ENCODE measurements at places on chromosomes 2 and 18.

DNA sequence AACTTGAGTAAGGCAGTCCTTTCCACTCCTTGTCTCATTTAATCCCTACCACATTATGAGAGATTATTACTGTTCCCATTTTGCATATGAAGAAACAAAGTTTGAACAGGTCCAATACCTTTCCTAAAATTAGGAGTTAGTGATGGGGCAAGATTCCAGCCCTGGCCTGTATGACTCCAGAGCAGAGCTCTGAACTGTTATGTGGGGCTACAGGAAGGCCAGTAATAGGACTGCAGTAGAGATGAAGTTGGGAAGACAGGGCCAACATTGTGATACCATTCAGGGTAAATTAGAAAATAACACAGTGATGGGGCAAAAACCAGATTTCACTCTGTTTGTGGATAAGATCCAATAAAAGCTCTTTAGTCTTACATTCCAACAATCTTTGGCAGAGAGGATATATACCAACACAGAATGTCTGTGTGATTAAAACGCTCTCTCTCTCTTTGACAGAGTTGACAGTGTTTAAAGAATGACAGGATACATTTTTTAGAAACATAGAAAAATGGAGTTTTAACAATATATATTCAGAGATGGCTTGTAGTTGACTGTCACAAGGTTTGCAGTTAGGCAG is 22.7 kb downstream of the KATNAL2 start:
- no peak for DNase-seq

- DNase-seq, result peak; percentile 44
These were observed 916 bp upstream of the PDCD1 start for GRCh38 chr2:241859436-241860183.

GRCh38 chr18:50272568-50272967 is 6.3 kb upstream of the CFAP53 start:
- DNase-seq, result no peak

DNA sequence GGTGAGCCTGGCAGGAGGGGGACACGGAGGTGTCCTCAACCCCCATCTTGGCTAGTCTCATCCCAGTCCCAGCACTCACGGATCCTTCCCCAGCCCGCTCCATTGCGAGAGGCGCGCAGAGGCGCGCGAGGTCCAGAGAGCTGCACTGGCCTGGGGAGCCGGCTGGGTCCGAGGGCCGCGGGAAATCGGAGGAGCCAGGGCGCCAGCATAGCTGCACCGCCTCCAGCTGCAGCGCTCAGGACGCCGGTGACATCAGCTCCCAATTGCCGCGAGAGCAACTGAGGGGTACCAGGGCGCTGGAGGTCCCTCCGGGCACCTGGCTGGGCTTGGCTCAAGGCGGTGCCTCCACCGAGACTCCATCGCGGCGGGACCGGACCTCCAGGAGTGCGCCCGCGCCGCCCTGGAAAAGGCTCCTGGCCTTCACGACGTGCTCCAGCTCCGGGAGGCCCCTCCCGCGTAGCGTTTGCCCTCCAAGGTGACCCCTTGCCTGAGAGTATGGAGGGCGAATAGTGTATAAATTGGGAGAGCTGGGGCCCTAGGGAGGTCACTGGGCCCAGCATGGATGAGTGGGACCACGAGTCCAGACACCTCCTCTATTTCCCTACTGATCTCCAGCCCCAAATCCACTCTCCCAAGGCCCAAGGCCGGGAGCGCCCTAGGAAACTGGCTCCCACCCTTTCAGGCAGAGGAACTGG is 5.5 kb downstream of the RTKN start:
- no peak for DNase-seq

DNA sequence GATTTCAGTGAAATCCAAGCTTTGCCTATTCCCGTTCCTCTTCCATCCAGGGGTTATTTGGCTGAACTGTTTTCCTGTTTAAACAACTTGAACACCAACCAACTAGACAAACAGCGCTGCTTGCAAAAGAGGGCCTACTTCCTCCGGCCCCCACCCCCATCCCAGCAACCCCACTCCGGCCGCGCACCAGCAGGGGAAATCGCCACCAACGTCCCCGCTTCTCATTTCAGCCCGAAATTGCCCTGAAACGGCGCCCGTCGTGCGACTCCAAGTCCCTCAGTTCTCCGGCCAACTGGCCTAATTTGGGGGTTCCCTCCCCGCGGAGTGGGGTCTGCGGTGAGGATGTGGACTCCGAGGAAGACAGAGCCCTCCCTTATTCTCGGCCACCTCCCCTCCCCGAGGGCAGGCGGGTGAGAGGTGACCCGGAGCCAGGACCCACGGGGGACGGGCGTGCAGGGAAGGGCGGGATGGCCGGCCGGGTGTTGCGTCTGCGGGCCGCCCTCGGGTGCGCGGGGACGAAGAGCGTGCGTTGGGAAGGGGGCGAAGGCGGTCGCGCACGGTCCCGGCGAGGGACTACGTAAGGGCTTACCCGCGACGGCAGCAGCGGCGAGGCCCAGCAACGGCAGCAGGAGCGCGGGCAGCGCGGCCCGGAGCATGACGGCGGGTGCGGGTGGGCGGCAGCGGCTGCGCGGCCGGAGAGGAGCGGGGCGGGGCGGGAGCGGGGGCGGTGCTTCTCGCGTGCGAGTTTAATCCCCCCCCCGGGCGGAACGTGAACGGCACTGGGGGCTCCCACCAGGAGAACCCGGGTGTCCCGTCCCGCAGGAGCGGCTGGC is at the start of gene CD302:
Gene CD302 (minus strand): TSS at position 666 of the 833 bp plus-strand sequence. CDS start 10 bp downstream, at position 656.
- DNase-seq, result peak; percentile 2

DNA sequence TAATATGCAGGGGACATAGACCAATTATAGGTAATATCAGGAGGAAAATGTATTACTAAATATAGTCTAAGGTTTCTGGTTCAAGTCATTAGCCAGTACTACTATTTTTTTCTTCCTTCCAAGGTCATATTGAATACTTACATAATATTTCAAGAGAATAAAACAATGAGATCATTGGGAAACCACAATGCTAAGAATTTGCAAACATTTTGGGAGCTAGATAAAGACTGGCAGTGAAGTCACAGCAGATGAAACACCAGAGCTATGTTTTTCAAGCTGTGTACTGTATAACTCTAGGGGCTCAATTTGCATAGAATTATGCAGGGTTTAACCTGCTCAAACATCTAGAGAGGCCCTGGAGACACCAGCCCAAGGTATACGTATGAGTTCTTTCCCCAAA is 80.5 kb upstream of the KCNH7 start:
- DNase-seq, result no peak

GRCh38 chr18:75533950-75534349 is 106.4 kb upstream of the SMIM21 start:
- DNase-seq, result no peak

DNA sequence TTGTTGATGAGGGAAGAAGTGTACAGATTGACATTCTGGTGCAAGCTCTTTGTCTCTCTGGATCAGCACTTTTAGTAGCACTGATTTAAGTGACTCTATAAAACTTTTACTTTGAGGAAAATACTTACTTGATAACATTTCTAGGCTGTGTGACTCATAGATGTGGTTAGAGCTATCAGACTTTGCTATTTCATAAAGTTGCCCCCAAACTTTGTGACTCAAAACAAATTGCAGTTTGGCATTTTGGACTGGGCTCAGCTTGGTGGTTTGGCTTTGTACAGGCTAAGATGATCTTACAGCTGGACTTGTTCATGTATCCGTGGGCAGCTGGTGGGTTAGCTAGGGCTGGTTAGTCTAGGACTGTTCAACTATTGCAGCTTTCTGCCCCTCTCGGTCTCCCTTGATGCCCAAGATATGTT is 42.1 kb upstream of the GLS start:
- DNase-seq, result no peak

GRCh38 chr2:204175552-204176271 is 239.1 kb downstream of the ICOS start:
- no peak for DNase-seq

DNA sequence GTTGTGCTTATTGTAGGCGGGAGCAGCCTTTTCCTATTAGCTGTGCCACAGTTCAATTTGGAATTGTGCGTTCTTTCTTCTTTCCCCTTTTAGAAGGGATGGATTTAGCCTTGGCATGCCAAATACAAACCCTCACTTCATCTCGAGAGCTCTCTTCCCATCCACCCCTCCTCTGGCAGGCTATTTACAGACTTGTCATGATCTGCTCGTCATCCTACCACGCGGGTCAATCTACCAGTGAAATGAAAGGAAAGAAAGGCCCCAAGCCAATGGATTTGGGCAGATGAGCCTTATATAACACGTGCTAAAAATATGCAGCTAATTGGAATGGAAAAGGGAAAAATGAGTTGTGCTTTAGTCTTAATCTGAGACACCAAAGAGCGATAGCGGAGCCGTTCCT is 277.5 kb downstream of the PRKCE start:
- DNase-seq, result no peak

DNA sequence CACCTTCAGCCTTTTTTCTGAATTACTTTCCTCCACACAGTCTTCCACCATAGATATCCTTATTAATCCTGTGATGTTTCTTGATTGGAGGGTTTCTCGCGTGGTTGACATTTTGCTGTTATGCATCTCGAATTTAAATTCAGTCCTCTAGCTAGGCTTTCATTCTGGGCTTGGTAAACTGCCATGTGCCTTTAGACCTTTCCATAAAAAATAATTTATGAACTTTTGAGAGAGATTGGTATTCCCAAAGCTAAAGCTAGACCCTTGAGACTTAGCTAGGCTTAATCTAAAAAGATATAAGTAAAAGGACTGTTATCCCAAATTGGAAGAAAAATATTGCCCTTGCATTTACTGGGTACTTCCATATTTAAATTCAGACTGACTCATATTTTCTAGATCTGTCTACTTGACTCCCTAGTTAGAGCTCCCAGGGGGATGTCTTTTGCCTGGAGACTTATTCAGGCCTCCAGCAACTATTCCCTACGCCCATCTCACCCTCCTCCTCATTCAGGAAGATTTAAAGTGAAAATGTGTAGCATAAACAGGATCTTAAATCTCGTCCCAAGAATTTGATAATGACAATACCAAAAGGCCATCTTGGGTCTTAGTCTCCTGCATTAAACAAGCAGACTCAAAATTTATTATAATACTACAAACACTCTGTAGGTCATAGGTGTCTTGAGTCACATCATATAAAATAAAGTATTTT is 60.3 kb downstream of the KIAA2012 start:
- DNase-seq, result no peak

DNA sequence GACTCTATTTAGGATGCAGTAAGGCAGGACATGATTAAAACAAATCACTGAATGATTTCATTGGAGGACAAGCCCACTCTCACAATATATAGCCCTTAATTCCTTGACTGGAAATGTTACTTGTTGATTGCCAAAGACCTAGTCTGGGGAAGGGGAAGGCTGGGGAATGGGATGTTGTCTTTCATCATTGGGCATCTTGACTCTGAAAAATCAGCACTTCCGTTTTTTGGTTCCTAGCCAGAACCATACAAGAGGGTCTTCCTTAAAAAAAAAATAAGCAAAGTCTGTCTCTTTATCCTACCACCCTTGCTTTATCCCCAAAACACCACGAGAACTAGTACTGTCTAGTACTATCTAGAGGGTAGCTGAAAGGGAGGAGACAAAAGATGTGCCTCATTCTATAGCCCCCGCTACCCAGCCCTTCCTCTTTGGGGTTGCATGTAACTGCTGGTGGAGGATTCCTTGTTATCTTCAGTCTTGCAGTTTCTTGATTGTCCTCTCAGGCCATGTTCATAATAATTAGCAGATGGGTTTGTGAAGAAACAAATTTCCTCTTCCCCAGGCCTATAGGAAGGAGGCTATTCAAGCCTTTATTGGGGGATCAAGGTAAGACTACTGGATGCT is 55.8 kb downstream of the NEMP2 start:
- DNase-seq, result no peak

DNA sequence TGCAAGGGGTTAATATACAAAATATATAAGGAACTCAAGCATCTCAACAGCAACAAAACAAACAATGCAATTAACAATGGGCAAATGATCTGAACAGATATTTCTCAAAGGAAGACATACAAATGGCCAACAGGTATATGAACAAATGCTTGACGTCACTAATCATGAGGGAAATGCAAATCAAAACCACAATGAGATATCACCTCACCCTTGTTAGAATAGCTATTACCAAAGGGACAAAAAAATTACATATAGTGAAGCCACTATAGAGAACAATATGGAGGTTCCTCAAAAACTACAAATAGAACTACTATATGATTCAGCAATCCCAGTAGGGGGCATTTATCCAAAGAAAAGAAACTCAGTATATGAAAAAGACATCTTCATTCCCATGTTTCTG is 3.8 kb upstream of the SIGLEC15 start:
- no peak for DNase-seq

- no peak for DNase-seq
These were observed 186.8 kb downstream of the BCL2 start for GRCh38 chr18:63132819-63133200.

DNA sequence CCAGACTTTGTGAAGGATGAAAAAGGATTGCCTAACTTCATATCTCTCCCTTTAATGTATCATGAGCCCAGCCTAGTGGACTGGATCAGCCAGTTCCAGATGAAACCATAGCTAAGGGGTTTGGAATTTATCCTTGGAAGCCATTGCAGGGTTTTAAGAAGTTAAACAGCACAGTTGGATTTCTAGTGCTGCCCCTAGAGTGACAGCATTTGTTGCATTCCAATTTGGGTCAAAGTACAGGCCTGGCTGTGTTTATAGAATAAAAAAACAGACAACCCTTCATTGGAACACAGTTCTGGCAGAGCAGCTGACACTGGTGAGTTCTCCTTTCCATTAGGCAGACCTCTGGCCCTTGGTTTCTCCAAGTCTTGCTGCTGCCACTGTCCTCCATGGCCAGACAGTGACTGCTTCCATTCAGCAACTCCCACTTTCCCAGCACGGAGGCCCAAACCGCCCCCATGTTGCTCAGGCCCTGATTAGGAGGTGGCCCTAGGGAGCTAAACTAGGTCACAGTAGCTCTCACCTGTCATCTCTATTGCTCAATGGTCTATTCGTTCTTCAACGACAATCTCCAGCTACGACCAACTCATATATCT is 8.0 kb downstream of the GPR39 start:
- no peak for DNase-seq

DNA sequence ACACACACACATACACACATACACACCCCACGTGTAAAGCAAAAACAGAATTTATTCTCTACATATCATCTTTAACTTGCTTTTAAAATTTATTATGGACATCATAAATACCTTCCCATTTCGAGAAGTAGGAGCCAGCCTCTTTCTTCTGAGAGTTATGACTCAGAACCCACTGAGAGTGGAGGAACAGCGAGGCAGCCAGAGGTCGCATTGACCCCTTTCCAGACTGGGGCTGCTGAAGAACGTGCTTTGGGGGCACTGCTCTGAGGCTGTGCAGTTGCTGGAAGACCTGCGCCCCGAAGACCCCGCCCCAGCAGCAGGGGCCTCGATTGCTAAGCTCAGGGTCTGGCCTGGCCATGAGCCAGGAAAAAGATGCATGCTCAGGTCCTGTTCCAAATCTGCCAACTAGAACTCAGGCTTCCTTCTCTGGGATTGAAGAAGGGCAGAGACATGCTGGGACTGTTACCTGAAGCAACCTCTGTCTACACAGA is 133.8 kb upstream of the TWIST2 start:
- no peak for DNase-seq

Data from stimulated activated CD4-positive, alpha-beta T cell treated with anti-CD3 and anti-CD28 coated beads, TNF-alpha, amount 100 ng/mL, for 4 hours (primary cell).